ENCODE measurements at places on chromosomes 4 and X.

GRCh38 chr4:8085491-8086117, 73.0 kb downstream of the ABLIM2 start:
- DNase-seq: no peak

DNA sequence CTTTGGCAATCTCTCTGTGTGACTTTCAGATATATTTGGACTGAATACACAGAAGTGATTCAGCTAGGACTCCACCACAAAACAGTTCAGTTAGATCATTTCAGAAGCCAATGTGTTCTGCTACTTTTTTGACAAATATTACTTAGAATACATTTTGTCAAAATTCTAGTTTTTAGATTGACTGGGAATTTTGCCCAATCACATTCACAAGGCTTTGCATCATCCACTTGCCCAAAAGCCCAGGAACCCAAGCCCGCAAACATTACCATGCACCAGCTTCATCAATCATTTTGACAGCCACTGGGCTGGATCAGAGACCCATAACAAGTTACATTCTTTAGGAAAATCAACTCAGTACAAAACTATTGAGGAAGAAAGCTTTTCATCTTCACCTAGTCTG, 256.6 kb upstream of the NDST3 start:
- DNase-seq: no peak

DNA sequence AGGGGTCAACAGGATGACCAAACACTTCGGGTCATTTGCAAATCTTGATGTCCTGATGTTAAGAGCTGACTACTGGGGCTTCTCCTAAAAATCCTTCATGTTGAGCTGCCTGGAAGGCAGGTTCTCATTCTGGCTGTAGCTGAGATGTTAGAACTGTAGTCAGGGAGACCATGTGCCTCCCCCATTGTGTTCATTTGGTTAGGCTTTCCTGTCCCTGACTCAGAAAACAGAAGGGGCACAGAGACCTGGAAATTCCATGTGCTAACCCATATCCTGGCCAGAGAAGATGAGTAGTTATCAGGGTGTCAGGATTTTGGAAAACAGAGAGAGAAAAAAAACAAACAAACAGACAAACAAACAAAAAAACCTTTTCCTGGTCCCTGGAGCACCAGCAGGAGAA, 177.5 kb downstream of the AR start:
- DNase-seq: no peak

DNA sequence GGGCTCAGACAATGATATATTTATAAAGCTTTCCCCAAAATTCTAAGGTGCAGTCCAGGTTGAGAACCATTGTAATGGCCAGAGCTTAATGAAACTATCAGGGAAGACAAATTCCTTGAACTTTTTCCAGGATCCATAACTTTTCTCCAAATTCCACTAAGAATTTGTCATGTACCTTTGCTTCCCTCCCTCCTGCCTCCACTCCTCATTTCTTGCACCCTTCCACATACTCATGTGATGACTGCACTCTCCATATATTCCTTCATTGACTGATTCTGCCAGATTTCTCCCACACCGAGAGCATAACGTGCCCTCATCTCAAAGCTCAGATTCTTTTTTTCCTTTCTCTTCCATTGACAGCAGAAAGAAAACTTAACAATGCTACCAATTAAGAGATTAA, 20.9 kb upstream of the AMELX start:
- no peak for DNase-seq

DNA sequence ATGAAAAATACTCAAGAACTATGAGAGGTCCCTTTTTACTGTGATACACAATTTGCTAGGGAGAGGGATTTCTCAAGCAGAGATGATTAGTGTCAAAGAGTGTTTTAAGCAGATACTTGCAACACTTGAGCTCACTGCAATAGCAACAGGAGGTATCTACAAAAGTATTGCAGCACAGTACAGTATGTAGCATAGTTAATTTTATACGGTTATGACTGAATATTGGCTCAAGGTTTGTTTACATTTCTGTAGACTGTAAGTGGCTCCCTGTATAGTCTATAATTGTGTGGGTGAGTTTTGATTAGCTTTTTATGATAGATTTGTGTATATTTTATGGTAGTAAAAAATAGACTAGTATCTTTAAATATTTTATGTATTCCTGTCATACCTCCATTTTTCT, 1177.2 kb downstream of the TECRL start:
- no peak for DNase-seq

DNA sequence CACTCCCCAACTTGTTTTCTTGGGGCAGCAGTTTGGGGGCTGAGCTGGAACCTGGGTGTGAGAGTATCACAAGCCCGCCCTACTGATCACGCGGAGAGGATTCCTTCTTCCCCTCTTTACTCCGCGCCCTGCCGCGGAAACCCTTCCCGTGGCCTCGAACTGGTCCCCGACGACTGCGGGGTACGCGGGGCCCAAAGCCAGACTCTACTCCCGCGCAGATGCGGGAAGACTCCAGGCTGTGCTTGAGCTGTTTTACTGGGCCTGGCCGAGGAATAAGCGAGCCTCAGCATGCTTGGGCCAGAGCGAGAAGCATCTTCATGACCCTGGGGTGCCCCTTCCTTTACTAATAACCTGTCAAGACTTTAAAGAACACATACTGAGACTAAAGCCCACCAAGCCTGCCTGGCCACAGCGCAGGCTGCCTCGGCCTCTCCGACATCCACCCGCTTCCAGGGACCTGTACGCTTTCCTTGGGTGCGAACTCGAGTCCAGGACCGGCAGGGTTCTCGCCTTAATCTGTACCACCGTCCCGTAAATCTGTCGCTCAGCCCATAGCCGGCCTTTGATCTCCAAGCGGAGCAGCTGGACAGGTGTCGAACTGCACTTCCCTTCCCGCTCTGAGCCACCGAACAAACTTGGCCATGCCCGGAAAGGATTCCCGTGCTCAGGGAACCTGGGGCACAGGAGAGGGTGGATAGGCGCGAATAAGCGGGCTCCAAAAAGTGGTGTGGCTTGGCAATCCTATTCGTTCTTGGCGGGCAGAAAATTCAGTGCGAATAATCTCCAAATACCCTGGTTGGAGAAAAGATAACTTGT, 55.0 kb upstream of the TMEM33 start:
- no peak for DNase-seq

DNA sequence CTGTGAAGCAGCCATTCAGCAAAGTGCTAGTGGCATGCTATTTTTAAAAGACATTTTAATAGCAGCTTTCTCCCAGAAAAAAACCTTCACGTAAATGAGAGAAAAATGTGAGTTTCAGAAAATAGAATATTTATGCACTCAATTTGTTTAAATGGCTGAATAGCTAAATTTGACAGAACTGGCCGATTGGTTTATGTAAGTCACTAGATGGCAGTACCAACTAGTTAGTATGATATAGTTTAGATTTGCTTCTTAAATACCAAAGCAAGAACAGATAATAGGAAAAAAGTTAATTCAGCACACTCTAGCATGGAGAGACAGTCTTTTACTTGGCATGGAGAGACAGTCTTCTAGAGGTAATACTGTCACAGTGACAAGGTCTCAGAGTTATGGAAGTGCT, 250.1 kb downstream of the SNCA start:
- no peak for DNase-seq

DNA sequence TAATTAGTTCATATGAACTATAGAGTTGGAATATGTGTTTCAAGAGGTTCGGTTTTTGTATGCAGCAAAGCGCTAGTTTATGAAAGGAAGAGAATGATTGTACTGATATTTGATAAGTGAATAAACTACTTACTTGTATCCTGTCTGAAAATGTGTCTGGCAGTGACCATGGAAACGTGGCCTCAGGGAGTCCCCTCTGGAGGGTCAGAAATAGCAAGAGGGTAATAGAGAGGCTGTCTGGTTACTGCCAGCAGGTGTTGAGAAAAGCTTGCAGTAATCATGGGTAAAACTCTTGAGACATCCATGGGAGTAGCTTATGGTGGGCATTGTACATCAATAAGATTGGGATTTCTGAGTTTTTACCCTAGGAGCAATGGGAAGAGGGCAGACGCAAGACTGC, 77.1 kb downstream of the DCLK2 start:
- no peak for DNase-seq
